Activated CD8-positive, alpha-beta memory T cell treated with anti-CD3 and anti-CD28 coated beads for 4 hours (primary cell): ENCODE measurements at places on chromosomes 1 and 21.

DNA sequence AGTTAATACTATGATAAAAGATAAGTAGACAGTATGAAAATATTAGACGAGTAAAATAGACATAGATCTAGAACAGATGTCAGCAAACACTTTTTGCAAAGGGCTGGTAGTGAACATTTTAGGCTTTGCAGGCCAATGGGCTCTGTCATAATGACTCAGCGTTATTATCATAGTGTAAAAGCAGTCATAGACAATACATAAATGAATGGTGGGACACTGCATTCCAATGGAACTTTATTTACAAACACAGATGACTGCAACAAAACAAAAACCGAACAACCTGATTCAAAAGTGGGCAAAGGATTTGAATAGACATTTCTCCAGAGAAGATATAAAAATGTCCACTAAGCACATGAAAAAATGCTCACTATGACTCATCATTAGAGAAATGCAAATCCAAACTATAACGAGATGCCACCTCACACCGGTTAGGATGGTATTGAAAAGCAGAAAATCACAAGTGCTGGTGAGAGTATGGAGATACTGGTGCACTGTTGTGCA lies 7.3 kb downstream of the GSTM5 start:
- no peak for DNase-seq

- DNase-seq, result no peak
Observed at GRCh38 chr1:179129702-179130473, 48.0 kb downstream of the TOR3A start.

DNA sequence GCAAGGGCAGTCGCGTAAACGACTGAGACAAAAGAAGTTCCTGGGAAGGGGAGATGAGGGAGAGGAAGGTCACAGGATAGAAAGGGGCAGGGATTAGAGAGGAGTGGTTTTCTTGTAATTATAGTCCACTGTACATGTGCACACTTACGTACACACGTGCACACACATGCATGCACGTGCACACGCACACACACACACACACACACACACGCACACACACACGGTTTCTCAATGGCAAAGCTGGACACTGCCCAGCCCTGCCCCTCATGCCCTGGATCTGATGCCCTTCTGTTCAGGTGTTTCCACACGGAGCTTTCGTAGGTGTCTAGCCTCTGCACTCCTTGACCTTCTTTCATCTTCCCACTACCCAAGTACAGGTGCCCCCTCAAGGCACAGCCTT lies 3.9 kb downstream of the OR2B11 start:
- no peak for DNase-seq

DNA sequence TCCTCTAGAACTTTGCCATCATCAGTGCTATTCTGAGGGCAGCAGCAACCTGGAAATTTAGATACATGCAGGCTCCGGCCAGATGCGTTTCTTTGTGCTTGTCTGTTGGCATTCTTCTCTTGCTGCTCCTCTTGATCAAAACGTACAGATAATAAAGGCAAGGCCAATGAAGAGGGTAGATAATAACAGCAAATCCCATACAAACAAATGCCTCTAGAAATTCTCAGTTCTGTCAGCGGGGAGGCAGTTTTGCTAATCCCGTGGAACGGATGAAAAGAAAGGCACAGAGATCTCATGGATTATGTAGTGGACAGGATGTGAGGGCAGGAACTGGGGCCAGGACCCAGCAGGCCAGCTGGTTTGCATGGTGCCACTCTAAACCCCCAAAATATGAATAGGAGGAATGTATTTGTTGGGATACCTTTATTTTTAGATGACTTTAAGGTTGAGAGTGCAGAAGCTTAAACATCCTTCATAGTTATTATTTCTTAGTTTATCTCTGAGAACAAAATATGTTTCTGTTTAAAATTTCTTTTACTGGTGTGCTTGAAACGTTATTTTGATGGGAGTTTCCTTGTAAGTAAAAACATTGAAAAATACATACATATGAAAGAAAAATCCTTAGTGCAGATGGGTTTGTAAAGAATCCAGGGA lies 1.5 kb downstream of the ITSN1 start:
- no peak for DNase-seq

- DNase-seq, result no peak
Observed at GRCh38 chr21:24290151-24290833, 1317.0 kb downstream of the MRPL39 start.

DNA sequence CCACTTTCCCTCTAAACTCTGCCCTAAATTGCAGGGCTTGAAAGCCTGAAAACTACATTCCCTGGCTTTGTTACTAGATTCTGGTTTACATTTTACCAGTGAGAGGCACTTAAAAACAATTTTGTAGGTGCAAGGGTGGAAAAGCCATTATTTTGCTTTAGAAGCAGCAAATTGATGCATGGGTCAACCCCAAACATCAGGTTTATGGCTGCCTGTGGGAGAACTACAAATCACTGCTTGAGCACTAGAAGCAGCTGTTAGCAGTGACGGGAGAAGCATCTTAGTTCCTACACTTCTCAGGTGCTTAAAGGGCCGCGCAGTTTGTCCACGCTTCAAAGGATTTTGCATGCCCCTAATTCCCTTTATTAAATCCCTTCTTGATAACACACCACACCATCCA lies 417.2 kb downstream of the PCP4 start:
- no peak for DNase-seq

GRCh38 chr1:218413179-218413578 lies 68.0 kb downstream of the TGFB2 start:
- DNase-seq, result no peak

- no peak for DNase-seq
Observed at GRCh38 chr1:40710581-40711315, 19.2 kb downstream of the NFYC start.

GRCh38 chr1:156128308-156128653 lies 13.8 kb downstream of the LMNA start:
- DNase-seq, result no peak

- peak; percentile 58 for DNase-seq
Observed at GRCh38 chr1:16078925-16079656, 5.6 kb upstream of the FAM131C start.

DNA sequence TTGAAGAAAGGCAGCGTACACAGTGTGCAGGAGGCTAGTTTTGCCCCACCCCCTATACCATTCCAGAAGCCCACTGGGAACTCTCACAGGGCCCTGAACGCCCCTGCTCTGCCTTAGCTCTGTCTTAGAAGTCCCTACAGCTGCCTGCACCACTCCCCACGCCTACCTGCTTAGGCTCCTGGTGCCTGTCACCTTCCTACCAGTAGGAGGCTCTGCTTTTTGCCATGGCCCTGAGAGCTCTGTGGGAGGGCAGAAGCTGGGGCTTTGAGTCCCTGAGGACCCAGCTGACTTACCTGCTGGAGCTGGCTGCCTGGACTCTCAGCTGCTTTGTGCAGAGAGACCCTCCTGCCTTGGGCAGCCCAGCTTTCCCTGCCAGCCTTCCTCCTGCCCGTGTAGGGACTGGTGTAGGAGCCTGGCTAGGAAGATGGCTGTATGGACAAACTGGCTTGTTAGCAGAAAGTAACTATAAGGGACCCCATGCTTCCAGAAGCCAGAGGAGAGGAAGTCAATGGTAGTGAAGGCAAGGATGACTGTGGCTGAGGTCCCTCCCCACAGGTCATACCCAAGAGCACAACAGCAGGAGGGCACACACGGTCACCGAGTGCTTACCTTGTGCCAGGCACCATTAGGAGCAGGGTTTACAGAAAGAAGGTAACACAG lies 9.8 kb upstream of the CELSR2 start:
- no peak for DNase-seq

DNA sequence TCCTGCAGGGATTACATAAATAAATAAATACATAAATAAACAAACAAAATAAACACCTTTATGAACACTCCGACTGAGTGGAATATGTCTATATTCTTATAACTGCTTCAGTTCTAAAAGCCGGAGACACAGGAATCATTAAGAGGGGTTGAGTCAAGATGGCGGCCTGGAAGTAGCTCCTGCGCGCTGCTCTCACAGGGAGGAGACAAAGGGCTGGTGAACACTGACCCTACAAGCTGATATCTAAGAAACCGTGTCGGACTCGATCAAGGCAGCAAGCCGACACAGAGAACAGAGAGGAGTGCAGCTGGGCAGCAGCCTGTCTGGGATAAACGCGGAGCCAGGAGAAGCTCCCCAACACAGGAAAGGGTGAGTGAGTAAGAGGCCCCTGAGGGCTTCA lies 1098.6 kb upstream of the NCAM2 start:
- DNase-seq, result no peak

DNA sequence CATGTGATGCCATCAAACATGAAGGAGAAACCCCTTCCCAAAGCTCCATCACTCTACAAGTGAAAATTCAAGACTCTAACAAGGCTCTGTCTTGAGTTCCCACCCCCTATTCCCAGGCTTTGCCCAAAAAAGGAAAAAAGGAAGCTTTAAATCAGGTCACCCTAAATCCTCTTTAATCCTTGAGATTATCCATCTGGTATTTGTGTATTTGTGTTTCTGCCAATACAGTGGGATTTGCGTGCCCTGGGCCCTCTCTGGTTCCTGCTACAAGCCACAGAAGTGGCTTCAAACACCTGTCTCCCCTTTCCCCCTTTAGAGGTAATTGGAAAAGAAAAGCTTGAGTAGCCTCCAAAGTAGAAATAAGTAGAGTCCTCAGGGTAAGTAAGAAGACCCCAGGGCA lies 120.4 kb downstream of the EDEM3 start:
- no peak for DNase-seq

DNA sequence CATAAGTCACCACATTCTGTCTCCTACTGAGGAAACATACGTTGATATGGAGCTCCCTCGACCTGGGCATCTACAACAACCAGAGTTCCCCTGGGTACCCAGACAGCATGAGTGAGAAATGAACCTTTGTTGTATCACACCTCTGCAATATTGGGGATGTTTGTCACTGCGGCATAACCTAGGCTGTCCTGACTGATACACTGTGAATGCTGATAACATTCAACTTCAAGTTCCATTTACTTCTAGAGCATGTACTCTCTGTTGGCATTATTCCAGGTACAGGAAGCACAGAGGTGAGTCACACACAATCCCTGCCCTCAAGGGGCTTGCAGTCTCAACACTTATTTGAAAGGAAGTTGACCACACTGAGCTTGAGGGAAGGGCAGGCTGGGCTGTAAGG lies 65.6 kb downstream of the HTR6 start:
- DNase-seq, result no peak

DNA sequence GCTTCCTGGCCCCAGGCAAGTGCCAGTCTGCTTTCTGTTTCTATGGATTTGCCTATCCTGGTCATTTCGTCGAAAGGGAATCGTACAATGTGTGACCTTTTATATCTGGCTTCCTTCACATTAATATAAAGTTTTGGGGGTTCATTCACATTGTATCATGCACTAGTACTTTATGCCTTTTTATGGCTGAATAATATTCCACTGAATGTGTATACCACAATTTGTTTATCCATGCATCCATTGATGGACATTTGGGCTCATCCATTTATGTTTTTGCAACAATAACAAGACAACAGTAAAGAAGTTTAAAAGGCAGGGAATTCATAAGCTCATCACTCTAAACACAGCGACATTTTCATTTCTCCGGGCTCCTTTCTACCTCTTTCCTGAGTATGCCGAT lies 50.6 kb downstream of the SPSB1 start:
- no peak for DNase-seq

DNA sequence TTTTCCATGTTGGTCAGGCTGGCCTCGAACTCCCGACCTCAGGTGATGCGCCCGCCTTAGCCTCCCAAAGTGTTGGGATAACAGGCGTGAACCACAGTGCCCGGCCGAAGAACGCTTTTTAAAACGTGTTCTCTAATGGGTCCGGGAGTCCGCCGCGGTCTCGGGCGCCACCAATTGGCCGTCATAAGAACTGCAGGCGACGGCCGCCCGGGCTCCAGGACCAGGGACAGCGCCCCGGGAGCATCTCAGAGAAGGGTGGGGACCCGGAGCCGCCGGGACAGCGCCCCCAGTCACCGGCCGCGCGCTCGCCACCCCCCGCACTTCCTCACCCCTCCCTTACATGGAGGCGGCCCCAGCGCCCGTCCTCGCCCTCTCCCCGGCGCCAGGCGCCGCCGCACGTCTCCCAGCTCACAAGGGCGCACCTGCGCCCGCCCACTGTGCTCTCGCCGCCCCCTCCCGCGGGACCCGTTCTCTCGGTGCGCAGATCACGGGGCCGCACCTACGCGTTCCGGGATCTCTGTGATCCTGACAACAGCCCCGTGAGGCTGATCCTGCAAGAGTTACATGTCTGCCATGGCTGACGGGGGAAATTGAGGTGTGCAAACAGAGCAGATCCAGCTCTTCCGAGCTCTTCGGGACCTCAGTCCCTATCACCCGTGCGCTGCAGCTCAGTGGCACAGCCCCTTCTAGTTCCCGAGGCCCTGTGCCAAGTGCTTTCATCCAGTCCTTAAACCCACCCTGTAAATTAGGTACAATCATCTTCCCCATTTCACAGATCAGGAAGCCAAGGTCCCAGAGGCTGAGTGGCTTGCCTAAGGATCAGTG lies 9.8 kb downstream of the RAP1GAP start:
- DNase-seq, result peak; percentile 42

DNA sequence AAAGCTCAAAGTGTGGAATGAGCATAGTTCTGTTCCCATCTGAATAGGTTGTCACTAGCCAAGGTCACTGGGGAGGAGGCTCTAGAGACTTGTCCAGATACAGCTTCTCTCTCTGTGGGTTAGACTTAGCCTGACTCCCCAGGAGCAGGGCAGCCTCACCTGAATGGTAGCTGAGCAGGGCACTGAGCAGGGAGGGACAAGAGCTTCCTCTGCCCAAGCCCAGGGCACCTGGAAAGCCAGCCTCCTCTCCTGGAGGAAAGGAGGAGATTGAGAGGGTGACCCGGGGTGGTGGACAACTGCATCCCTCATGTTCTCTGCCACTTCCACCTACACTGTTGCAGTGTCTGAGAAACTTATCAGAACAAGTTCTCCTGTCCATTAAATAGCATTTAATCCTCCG lies 59.0 kb upstream of the F3 start:
- no peak for DNase-seq

DNA sequence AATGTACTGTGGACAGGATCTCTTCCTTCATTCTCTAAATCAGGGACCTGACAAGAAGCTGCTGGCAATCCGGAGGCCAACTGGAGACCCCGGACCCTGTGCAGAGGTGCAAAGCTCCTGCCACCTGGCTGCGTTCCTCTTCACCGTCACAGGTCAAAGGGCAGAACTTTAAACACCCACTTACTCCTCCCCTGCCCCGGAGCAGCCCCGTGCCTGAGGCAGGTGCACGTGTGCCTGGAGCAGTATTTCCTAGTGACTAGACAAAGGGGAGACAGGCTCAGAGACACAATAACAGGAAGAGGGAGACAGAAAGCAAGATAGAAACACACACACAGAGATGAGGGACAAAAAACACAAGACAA lies 6.6 kb upstream of the PIGC start:
- DNase-seq, result no peak

DNA sequence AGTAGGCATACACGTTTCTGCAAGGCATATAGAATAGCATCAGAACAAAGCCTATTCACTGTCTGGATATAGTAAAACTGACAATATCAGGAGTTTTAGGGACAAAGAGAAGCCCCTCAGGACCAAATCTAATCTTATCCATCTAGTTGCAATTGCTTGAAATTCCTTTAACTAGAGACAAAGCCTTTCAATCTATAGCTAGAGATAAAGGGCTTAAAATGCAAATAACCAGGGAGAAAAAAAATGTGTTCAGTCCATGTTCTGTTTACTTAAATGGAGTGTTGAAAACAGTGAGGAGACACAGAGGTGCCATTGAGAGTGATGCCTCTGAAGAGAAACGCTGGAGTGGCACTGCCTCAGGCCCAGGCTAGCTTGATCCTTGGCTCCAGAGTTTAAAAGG lies 286.1 kb downstream of the DPYD start:
- no peak for DNase-seq
